ENCODE measurements at places on chromosomes 2 and 18.

DNA sequence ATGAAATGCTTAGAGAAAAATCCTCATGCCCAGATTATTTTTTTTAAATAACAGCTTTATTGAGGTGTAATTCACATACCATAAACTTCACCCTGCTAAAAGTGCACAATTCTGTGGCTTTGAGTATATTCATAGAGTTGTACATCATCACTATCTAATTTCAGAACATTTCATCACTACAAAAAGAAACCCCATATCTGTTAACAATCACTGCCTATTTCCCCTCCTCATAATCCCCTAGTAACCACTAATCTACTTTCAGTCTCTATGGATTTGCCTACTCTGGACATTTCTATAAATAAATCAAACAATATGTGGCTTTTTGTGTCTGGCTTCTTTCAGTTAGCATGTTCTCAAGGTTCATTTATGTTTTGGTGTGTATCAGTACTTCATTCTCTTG lies 51.4 kb downstream of the OSBPL1A start:
- DNase-seq: no peak

GRCh38 chr2:184004289-184004947 lies 593.9 kb upstream of the ZNF804A start:
- DNase-seq: no peak

DNA sequence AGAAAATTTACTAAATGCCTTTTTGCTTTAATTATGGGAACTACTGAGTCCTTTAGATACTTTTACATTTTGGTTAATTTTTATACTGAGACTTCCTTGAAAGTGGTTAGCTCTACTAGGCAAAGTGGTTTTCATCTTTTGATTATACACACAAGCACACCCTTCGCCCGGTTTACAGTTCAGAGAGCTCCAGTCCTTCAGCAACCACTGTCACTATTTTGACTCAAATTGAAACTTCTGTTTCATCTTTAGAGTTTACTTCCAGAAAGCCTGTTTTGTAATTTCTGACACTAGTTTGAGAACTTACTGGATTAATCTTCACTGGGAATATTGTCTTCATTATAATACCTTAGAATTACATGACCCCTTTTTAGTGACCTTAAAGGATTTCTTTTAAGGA lies 140.3 kb upstream of the FOSL2 start:
- no peak for DNase-seq

GRCh38 chr2:69114534-69114933 lies 101.6 kb downstream of the ANTXR1 start:
- DNase-seq: no peak

DNA sequence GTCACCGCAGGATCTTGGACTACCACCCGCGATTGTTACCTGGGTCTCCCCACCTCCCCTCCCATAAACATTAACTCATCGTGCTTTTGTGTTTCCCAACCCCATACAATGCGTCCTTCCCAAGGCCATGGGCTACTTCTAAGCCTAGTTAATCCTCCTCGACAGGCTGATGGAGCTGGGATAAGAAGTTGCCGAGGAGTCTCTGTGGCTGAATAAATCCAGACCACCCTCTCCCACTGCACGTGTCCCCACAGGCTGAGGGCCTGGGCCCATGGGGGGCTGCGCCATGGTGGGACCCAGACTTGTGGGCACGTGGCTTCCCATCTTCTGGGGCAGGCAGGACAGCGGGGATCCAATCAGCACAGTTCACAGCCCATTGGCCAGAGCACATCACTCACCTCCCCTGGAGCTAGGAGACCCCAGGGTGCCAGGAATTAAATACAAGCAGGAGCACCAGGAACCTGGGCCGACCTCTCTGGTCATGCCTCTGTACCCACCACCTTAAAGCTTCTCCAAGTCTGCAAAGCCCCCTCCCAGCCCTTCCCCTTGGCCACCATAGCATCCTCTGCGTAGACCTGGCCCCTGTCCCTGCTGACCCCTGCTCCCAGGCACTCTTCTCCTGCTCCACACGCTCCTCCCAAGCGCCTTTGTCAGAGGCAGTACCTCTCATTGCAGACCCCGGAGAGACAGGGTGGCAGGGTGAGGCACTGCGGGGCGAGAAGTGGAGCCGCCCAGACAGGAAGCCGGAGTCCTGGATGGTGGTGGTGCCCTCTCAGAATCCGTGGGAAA lies 51.0 kb upstream of the ID2 start:
- DNase-seq: no peak

- DNase-seq: no peak
Observed at GRCh38 chr18:28044036-28044435, 132.9 kb downstream of the CDH2 start.

GRCh38 chr2:163836167-163836566 lies 100.4 kb upstream of the FIGN start:
- DNase-seq: no peak

DNA sequence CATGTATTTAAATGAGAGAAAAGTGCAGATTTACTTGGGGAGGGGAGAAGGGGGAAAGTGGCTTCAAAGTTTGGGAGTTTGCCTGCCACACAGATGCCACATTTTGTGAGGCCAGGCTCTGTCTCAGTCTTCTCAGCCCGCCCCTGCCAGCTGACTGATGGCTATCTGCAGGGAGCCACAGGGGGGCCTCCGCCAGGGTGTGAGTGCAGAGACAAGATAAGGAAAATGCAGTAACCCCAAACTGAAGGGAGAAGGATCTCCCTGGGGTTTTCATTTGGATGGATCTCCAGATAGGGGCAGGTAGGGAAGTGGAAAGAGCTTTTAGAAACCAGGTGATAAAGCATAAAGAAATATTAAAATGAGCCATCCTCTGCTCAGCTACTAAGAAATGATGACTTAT lies 128.8 kb downstream of the ZNF521 start:
- DNase-seq: no peak

DNA sequence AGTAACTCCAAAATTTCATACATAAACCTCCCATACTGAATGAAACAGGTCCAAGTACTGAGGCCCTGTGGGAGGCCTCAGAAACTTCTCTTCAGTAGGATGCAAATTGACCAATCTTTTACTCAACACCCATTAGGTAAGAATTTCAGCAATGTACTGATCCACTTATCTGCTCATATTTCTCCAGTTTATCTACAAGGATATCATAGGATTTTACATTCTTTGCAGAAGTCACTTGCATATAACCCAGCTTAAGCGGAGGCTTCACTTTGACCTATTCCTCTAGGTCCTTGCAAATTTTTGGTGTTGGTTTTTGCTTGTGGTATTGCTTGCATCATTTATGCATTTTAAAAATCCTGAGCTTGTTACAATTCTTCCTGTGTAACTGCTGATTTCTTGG lies 28.8 kb upstream of the SLC3A1 start:
- no peak for DNase-seq

- DNase-seq: no peak
Observed at GRCh38 chr2:8276026-8276425, 405.8 kb upstream of the ID2 start.

- DNase-seq: no peak
Observed at GRCh38 chr18:59646228-59646962, 50.8 kb downstream of the CCBE1 start.

DNA sequence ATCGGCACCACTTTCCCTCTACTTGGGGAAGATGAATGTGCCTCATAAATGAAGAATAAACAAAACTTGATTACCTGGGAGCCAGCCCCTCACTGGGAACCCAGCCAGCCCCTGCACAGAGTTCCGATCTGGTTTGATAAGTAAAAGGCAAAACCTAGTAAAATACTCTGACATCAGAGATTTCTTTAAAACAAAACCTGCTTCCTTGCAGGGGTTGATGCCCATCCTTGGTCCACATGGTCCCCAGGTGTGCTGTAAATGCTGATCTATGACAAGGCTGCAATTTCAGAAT lies 218.8 kb upstream of the APCDD1 start:
- no peak for DNase-seq

DNA sequence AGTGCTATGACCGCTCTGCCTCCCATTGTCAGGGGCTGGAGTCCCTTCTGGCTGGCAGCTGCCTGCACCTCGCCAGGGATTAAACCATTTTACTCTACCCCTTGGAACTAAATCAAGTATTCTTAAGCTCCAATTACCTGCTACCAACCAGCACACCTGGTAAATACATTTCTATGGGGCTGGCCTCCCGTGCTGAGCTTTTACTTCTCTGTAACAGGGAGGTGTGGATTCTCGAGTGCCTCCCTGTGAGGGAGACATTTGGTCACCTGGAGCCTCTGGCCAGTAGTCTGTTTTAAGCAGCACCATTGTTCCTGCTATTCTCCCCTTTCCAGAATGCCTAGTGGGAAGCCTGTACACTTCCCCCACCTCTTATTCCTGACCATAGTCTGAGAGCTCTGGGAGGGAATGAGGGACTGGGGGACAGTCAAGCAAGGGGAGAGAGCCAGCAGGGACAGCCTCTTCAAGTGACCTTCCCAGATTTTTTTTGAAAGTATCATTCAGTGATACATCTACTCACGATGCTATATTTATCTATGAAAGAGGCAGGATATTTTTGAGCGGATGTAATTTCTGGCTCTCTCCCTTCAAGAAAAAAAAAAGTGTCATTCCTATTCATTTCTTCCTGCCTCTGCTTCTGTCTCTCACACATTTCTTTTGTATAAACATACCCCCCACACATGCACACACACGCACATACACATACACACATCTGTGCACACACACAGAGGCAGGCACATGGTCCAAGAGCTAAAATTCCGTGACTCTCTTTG lies 112.8 kb downstream of the CAPN13 start:
- DNase-seq: no peak

- no peak for DNase-seq
Observed at GRCh38 chr2:20514596-20515269, 67.9 kb downstream of the RHOB start.

GRCh38 chr2:96564026-96564425 lies 27.5 kb downstream of the ARID5A start:
- no peak for DNase-seq

- no peak for DNase-seq
Observed at GRCh38 chr2:121570667-121571055, 40.0 kb downstream of the RNU4ATAC start.
